Stimulated activated CD4-positive, alpha-beta T cell treated with anti-CD3 and anti-CD28 coated beads, Interleukin-4, amount 100 ng/mL, for 48 hours (primary cell): ENCODE measurements at places on chromosomes 11 and 22.

- DNase-seq, result no peak
Measured at GRCh38 chr22:20523086-20523983, 15.9 kb downstream of the MED15 start.

DNA sequence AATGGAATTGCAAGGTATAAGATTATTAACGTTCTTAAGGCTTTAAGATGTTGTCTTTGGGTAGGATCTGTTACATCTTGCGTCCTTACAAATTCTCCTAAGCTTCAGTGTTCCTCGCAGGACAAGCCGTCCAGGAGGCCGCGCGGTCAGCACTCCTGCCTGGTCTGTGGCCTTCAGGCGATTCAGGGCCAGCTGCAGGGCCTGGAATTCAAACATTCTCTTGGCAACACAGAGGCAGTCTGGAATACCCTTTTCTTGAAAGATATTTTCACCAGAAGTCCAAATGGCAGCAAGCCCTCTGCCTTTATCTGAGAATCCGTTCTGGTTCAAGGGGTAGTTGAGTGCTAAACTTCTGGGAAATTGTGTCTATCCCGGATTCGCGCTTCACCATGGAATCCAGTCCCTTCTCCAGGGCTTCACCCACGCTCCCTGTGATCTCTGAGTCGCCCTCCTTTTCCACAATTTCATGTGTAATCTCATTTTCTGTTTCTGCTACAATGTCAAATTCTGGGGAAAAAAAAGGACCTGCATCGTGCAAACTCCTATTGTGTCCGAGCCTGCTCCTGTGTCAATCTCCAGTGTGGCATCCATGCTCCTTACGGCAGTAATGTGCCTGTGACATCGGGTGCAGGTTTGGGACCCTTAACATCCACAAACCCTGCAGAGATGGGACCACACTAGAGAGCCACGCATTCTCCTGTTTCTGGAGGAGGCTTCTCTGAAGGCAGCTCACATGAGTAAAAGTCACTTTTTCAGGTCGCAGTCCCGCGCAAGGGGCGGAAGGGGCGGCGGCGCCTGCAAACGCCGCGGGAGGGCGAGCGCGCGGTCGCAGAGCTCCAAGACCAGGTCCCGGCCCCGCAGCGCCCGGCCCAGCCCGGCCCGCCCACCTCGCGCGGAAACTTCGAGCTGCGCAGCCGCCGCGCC lies 25.4 kb upstream of the SORL1 start:
- peak; percentile 42 for DNase-seq

DNA sequence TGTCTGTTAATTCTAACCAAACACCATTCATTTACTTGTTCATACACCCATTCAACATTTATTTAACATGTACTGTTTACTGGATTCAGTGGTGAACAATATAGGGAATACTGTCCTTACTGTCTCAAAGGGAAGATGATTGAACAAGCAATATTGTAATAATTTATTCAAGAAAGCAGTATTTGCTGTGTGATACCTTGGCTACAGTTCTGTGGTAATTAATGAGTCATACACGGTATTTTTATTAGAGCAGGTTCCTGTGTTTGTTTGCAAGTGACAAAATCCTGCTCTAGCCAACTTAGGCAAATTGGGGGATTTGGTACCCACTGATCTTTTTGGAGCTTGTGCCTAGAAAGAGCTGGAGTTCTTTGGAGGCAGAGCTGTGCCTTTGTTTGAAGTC lies 15.7 kb downstream of the PIH1D2 start:
- DNase-seq, result no peak

DNA sequence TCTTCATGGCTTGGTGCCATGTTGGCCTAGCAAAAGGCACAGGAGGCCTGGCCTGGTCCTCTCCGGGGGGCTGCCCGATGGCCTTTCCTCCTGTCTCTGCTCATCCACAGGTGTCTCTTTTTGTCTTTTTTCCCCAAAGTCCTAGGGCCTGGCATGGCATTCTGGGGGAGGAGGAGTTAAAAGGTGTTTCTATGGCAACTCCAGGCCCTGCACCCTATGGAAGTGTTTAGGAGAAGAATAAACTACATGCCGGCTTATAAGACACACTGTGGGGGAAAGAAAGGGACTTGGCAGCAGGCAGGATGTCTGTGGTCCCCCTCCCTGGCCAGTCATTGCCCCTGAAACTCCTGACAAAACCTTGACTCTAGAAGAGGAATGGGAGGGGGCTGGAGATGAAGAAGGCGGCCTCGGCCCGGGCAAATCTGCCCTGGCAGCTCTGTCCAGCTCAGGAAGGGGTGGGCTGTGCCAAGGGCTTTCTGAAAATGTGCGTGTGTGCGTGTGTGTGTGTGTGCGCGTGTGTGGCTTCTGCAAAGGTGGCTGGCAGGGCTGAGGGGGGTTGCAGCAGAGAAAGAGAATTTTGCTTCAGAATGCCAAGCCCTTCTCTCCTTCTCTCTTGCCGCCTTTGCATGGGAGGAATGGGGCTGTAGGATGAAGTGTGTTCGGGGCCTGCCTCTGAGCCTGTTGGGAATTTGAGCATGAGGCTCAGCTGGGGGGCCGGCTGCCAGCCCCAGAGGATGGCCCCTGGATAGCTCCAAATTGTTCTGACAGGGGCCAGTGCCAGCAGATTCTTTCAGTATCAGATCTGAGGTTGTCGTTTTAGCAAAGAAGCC lies 3.2 kb downstream of the TIMP3 start:
- no peak for DNase-seq

DNA sequence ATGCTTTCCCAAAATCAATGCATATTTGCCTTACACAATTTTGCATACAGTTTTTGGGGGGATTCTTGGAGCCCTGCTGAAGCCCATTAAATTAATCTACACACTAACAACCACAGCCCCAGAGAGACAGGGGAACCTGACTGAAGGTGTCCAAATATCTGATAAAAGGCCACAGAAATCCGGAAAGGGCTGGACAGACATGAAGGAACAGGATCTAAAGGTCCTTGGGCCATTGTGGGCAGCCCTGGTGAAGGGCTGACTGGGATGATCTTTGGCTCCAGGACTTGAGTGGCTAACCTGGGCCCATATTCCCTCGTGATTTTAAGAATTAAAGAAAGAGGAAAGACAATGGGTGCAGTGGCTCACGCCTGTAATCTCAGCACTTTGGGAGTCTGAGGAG lies 6.8 kb upstream of the WDR74 start:
- no peak for DNase-seq

- no peak for DNase-seq
Measured at GRCh38 chr22:38761202-38762162, 5.7 kb upstream of the SUN2 start.

DNA sequence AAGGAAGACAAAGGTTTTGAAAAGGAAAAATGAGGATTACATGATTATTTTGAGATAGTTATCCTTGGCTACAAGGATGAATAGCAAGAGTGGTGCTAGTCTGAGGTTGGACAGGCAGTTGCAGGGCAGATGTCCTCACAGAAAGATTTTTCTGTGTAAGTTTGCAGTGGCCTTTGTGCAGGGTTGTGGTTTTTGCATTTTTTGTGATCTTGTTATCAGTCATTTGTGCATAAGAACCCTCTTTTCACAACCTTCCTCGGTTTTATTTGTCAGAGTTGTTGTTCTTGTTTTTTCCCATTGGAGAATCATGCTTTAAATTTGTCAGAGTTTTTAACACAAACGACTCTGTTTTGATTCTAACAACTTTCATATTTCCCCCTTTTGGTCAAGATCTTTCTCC lies 1.4 kb downstream of the CCDC134 start:
- DNase-seq, result no peak

GRCh38 chr22:47847131-47847890 lies 1084.9 kb downstream of the TBC1D22A start:
- DNase-seq, result no peak

DNA sequence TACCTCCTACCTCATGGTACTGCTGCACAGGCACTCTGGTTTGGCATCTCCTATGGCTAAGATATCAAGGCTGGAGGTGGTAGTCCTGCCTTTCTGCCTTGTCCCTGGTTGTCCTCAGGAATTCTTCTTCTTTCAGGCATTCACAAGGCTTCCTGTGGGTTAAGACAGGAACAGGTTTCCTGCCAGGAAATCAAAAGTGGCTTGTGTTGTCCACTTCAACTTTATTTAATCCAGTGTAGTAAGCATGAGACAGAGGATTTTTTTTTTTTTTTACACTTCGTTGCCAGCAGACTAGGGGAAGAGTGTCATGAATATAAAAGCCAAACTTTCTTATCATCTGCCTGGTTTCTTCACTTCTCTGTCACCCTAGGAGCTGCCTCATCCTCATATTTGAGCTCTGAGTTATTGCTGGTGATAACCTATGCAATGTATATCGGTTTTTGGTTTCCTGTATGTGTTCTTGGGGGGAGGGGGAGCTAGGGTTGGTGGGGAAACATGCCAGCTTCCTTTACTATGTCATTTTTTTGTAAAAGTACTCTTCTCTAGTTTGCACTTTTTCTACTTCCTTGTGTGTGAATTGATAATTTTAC lies 50.2 kb downstream of the XKR3 start:
- DNase-seq, result no peak

- DNase-seq, result no peak
Measured at GRCh38 chr11:19380375-19380774, 139.6 kb upstream of the E2F8 start.

DNA sequence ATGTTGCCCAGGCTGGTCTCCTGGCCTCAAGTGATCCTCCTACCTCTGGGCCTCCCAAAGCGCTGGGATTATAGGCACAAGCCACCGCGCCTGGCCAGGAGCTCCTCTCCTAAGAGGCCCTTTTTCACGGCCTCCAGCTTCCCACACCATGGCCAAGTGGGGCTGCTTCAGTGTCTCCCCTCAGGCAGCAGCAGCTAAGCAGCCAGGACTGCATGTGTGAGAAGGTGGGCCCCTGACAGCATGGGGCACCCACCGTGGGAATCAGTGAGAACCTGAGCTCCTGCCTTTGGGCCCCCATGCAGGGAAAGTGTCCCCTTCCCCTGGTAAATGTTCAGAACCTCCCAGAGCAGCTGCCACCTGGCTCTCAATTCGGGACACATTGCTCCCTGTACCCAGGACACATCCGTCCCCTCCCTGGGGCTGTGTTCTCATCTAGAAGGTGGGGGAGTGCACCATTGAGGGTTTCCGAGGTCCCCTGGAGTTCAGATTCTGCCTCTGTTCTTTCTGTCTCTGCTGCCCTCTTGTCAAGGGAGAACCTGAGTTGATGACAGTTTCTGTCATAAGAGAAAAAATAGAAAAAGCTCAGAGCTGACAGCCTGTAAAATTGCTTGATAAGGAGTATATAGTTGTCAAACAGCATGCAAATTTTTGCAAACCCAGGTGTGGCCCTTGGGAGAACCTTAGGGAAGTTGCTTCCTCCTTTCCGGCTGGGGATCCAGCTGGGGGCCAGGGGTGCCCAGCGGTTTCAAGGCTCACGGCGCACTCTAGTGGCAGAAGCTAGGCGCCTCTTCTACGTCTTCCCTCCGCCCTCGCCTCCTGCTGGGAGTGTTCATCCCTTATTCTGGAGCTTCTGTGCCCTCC lies 29.7 kb downstream of the FAM83F start:
- DNase-seq, result peak; percentile 57

DNA sequence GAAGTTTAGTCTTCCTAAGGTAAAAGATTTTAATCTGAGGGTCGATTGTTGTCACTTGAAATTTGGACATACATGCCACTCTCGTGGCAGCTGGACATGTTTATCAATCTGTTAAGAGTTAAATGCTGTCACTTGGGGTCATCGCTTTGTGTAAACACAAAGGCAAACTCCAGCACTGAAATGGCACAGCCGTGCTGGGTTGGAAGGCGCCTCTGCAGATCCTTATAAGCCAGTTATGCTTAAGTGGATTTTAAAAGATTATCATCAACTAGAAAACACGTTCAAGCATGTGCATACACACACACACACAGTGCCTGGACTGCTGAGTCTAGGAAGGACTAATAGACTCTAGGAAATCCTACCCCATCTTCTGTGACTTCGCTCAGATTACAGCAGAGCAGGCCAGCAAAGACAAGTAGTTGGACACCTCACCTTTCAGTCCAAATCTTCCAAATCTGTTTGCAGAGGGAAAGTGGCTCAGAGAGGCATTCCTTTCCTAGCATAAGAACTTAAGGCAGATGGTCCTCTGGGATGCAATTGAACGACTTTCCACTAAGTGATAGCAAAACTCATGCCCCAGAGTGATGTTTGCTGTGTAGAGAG lies 83.7 kb downstream of the CACNG2 start:
- no peak for DNase-seq
